ENCODE measurements at places on chromosomes 4 and X.

GRCh38 chrX:107207089-107207488 lies 678 bp downstream of the DNAAF6 start:
- no peak for DNase-seq

GRCh38 chrX:8358302-8358701 lies 106.3 kb upstream of the VCX3B start:
- no peak for DNase-seq

- peak; percentile 30 for DNase-seq
Observed at GRCh38 chr4:7630568-7631287, 196.0 kb upstream of the PSAPL1 start.

DNA sequence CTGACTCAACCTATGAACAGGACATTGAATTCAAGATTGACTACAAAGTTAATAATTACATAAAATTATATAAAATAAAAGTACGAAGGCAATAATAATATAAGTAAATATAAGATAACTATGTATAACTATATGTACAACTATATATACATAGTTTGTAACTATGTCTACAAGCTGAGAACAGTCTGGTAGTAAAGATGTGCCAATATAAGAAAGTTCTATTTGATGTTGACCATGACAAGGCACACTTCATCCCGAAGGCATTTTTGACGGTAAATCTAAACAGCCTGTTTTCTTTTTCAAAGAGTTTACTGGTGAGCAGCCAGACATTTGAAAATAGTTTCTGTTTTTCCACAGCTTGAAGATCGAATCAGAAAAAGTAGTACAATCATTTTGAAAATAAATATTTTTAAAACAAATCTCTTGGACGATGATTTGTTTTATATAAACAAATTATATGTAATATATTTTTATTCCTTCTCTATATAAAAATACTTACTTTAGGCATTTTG lies 112.9 kb downstream of the CEP44 start:
- DNase-seq = peak; percentile 90

DNA sequence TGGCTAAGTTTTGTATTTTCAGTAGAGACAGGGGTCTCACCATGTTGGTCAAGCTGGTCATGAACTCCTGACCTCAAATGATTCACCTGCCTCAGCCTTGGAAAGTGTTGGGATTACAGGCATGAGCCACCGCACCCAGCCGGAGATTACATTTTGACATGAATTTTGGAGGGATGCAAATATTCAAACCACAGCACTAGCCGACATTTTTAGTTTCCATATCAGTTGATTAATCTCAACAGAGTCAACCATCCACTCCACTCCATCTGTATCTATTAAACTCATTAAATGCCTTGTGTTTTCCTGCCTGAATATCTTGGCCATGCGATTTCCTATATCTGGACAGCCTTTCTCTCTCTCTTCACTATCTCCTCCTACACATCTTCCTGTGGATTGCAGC lies 64.1 kb upstream of the PDGFRA start:
- no peak for DNase-seq

DNA sequence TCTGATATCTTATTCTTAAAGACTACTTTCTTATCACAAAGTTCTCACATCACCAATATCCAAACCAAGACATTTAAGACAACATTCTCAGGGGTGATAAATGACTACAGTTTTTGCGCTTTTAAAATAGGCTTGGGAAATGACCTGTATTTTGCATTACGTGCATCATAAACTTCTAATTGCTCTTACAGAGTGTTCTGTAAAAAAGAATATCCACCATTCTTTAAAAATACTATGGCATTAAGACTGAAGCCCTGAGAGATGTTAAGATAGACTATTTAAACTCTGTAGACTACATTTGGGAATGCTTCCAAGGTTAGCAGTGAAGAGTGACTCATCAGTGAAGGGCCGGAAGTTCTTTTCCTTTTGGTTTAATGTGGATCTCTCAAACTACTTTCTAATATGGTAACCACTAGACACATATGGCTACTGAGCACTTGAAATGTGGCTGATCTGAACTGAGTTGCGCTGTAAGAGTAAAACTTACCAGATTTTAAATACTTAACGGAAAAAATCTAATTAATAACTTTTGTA lies 518.8 kb upstream of the FTHL17 start:
- DNase-seq = no peak

DNA sequence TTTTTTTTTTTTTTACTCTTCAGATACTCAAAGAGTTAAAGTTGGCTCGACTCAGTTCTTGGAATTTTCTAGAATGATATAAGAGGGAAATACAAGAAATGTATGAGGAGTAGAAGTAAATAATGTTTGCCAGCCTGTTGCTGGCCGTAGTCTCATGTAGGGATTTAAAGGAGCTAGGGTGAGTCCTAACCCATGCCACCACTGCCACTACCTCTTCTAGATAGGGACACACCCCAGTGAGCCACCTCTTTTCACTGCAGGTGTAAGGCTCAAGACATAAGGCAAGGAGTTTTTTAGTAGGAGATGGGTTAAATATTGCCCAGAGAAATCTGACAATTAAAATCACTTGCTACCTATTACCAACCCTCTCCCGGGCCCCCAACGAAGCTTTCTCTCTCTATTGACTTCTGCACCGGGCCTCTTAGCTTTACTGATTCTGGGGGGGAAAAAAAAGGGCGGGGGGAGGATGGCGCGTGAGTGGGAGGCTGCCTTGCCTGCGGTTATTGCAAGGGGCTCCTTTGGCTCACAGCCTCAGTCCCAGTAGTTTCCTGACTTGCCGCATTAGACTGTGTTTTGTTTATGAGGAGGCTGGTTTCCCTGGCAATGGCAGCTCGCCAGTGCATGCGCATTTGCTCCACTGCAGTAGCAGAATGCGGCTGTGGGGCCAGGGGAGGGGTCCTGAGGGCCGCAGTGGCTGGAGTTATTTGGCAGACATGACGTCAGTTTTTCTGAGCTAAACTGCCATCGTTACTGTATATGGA lies 3.0 kb downstream of the LINC00632 start:
- DNase-seq = no peak

- DNase-seq = no peak
Observed at GRCh38 chrX:44224760-44225159, 118.7 kb downstream of the EFHC2 start.

DNA sequence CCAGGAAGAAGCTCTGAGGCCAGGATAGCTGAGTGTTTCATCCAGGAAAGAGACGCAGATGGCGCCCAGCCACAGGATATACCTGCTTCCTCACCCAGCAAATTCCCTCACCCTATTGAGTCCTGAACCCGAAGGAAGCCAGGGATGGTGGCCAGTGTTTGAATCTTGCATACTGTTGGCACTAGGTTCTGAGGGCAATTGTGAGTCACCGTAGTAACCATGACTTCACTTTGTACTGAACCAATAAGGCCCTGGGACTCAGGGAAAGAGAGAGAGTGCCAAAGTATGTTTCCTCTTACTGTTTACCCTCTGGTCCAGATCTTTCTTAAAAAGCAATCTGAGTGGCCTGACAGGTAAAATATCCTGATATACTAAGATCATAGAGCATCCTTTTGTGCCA lies 25.6 kb upstream of the SMIM10L2A start:
- peak; percentile 61 for DNase-seq

- no peak for DNase-seq
Observed at GRCh38 chr4:142098380-142098779, 462.0 kb downstream of the IL15 start.

DNA sequence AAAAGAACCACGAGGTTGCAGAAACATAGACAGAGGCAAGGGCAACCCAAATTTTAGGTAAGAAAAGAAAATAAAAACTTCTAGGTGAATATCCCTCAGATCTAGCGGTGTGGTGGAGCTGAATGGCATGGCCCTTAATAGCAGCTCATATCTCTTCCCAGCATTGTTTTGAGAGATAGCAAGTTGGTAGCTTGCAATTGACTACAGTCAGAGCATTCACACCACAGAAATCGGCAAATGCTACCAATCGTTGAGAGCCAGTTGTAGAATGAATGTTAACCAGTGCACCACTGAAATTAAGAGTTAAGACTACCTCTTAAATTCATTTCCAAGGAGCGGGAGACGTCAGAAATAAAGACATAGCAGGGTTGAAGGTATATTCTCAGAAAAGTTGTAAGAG lies 184.0 kb upstream of the KIT start:
- no peak for DNase-seq

- no peak for DNase-seq
Observed at GRCh38 chr4:2936773-2937145, 26.4 kb downstream of the NOP14 start.
